Frontal cortex (tissue), 4 donors: ENCODE measurements at places on chromosomes 11 and 22. TPM values are rescaled to one million over a fixed set of nuclear protein-coding genes. Genes with fewer than 3 reads are reported as not detected.

The ROBO3 gene
- total RNA-seq, result 10.2 TPM

The CFAP300 gene
- total RNA-seq, result 2.0 TPM

The OR2AG2 gene
- 0.41 TPM for total RNA-seq

The MS4A6A gene
- 2.4 TPM for total RNA-seq

The ROM1 gene
- total RNA-seq, result 1.2 TPM

The KIF18A gene
- total RNA-seq, result 4.9 TPM

The ALDH3B1 gene
- total RNA-seq, result 0.41 TPM

The EPS8L2 gene
- 0.41 TPM for total RNA-seq

The C1QTNF4 gene
- 14.7 TPM for total RNA-seq

The ZP1 gene
- total RNA-seq, result not detected

The OR11H1 gene
- not detected for total RNA-seq

The OR5B12 gene
- not detected for total RNA-seq

The FREY1 gene
- 1.2 TPM for total RNA-seq

DNA sequence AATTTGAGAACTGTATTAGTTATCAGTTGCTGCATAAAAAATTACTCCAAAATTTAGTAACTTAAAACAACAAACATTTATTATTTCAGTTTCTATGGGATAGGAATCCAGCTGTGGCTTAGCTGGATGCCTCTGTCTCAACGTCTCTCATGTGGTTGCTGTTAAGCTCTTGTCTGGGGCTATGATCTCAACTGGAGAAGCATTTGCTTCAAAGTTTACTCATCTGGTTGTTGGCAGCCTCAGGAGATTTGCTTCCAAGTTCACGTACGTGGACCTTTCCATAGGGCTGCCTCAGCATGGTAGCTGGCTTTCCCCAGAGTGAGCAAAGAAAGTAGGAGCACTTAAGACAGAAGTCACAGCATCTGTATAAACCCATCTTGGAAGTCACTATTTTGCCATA lies 144.9 kb upstream of the SESN3 start:
- no peak for DNase-seq

GRCh38 chr22:21837248-21837979 lies 30.0 kb downstream of the MAPK1 start:
- peak; percentile 34 for DNase-seq

GRCh38 chr11:15793043-15793996 lies 563.0 kb downstream of the SOX6 start:
- DNase-seq, result no peak

GRCh38 chr11:64713781-64714363 lies 9.1 kb downstream of the NRXN2 start:
- no peak for DNase-seq

GRCh38 chr11:47272706-47273105 lies 2.8 kb downstream of the MADD start:
- no peak for DNase-seq

GRCh38 chr11:109197656-109198055 lies 224.3 kb upstream of the C11orf87 start:
- no peak for DNase-seq

DNA sequence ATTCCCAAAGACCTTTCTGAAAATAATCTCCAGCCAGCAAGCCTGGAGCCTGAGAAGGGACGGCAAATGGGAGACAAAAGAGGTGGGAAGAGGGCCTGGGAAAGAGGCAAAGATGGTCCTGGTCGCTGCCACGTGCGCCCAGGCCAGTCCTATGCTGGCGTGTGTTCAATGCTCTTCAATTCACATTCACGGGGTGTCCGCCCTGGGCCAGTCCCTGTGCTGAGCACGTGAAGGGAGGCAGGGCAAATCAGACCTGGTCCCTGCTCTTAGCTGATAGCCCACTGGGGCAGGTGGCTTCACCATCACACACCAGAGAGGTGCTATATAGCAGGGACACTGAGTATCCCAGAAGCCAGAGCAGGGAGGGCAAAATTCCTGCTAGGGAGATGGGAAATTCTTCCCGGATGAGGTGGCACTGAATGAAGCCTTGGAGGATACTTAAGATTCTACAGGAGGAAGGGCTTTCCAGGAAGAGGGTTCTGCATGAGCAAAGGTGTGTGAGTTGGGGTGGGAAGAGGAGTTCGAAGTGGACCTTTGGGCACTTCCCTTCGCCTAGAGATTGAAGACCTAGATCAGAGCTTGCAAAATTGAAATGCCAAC lies 148.2 kb downstream of the CHST1 start:
- no peak for DNase-seq

GRCh38 chr11:13335319-13335718 lies 57.7 kb downstream of the BMAL1 start:
- no peak for DNase-seq

GRCh38 chr11:75841739-75842138 lies 26.7 kb downstream of the UVRAG start:
- no peak for DNase-seq

GRCh38 chr11:34792814-34793258 lies 123.3 kb downstream of the APIP start:
- no peak for DNase-seq

DNA sequence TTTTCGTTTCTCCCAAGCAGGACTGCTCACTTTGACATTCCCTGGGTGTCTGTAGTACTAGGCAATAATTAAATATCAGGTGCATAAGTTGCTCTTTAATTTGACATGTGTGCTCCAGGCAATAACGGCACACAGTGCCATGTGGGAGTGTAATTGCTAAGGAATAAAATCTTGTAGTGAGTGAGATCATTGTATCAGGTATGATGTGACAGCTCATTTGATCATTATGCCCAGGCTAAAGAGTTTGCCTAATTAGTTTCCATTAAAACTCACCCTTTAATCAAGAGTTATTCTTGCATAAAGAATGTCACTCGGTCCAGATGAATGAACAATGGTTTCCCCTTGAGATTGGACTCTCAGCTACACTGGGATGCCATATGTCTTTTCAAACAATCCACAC lies 220.0 kb downstream of the INSC start:
- no peak for DNase-seq

GRCh38 chr11:85771568-85771967 lies 39.4 kb downstream of the SYTL2 start:
- DNase-seq, result no peak

DNA sequence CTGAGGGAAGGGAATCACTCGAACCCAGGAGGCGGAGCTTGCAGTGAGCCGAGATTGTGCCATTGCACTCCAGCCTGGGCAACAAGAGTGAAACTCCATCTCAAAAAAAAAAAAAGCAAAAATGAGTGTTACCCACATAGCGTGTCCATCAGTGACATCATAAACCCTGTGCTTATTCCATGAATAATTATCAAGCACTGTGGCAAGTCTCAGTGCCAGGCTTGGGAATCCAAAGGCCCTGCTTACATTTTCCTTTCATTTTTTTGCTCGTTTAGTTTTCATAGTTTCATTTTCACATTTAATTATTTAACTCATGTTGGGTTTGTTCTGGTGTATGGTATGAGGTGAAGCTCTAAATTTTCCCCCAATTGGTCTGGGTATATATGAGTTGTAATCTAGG lies 46.5 kb downstream of the NEU3 start:
- no peak for DNase-seq

- no peak for DNase-seq
Observed at GRCh38 chr22:33321466-33321865, 263.3 kb upstream of the SYN3 start.

DNA sequence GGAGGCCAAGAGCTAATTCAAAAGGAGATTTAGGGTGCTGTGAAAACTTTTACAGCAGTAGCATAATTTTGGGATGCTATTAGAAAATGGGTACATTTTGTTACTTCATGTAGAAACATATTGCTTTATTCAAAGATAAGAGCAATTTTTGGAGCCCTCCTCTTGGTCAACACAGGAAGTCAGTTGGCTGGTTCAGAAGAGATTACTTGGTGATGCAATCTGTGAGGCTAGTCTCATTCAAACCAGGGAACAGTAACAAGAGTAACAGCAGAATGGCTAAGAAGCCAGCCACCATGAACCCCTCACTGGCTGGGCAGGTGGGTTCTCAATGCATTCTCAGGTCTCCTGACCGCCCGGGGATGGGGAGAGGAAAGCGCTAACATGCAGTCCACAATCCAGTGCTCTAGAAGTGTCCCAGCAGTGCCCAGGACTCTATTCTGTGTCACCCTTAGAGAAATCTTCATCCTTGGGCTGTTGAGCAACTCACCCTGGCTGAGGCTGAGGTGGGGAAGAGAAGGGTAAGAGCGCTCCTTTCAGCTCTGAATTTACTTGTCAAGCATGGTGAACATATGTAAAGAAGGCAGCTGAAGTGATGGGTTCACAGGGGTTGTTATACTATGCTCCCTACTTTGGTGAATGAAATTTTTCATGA lies 262.2 kb upstream of the UBASH3B start:
- DNase-seq, result no peak

GRCh38 chr11:132300283-132300682 lies 929.9 kb downstream of the NTM start:
- DNase-seq, result no peak

DNA sequence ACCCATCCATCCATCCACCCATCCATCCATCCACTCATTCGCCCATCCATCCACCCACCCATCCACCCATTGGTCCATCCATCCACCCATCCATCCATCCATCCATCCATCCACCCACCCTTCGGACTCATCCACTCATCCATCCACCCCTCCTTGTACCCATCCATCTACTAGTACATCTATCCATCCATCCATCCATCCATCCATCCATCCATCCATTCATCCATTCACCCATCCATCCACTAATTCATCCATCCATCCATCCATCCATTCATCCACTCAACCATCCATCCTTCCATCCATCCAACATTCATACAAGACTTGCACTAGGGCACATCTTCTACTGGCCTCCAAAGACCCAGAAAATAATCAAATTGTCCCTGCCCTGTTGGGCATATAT lies 20.0 kb downstream of the MYEOV start:
- no peak for DNase-seq

DNA sequence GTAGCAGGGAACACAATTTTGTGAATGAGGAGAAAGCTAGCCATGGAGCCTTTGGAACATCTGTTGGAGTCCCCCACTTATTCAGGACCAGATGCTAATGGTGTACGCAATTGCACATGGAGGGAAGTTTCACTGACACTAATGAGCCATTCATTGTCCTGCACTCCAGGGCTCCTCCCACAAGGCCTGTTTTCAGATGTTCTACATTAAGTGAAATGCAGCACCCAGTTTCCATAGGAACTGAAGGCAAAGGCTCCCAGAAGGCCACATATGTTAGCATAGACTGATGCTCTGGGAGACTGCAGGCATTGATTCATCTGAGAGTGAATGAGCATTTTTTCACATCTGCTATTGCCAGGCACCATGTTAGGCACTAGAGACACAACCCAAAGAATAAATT lies 399.5 kb downstream of the ETS1 start:
- no peak for DNase-seq

DNA sequence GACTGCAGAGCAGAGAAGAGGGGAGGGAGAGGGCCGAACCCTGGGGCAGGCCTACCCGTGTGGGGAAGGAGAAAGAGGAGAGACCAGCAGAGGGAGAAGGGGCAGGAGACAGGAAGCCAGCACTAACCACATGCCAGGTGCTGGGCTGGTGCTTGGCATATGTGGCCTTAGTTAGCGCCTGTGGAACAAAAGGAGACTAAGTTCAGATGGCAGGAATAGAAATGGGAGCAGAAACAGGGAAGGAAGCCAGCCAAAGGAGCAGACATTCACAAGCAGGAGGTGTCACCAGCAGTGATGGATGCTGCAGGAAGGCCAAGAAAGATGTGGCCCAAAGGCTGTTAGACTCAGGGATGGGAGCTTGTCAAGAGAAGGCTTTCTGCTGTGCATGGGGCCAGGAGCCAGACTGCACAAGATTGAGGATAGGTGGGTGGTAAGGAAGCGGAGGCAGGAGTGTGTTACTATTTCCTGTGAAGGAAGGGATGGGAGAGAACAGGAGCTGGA lies 26.7 kb downstream of the TREH start:
- peak; percentile 48 for DNase-seq

DNA sequence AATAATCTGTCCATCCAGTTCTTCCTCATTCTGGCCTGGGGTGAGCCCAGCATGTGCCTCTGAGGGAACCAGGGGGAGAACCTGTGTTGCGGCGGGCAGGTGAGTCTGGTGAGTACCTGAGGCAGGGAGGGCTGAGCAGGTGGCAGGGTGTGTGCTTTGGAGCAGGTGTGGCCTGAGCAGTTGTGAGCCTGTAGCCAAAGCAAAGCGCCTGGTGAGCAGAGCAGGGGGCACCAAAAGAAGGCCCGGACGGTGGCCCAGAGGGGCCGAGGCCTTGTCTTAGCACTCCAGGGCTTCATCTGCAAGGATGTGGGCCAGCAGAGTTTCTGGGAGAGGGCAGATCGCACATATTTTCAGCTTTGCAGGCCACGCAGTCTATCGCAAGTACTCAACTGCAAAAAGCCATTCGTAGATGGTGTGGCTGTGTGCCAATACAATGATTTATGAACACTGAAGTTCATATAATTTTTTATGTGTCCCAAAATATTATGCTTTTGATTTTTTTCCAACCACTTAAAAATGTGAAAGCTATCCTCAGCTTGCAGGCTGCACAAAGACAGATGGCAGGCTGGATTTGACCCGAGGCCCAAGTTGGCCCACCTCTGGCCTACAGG lies 8.7 kb downstream of the GLB1L2 start:
- DNase-seq, result no peak

- DNase-seq, result no peak
Observed at GRCh38 chr11:96092511-96092910, 168.6 kb upstream of the MTMR2 start.

GRCh38 chr22:27409299-27409698 lies 392.3 kb downstream of the MN1 start:
- no peak for DNase-seq

DNA sequence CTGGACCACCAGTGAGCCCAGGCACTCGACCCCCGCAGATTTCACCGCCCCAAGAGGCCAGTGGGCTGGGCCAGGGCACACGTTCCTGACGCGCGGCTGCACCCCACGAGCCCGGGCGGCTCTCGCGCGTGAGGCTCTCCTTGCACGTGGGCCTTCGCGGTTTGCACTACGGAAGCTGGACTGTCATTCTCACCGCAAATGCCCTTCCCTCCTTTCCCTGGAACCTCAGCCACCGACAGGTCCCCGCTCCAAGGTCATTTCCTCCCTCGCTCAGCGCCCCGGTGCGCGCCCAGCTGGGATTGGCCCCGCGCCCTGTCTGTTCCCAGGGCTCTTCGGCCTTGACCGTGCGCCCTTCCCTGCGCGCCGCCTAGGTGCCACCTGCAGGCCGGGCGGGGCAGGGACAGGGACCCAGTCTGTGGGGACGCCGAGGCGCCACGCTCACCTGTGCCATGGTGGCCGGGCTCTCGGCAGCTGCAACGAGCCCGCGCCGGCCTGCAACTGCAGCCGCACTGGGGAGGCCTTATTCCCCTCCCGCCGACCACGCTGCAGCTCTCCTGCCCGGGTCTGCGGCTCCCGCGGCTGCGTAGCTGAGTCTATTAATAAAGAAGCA lies 2.1 kb upstream of the CPT1A start:
- peak; percentile 49 for DNase-seq

GRCh38 chr11:64643920-64644646 lies 53.1 kb downstream of the SLC22A12 start:
- no peak for DNase-seq

- no peak for DNase-seq
Observed at GRCh38 chr11:119677840-119678239, 51.2 kb downstream of the NECTIN1 start.

- DNase-seq, result no peak
Observed at GRCh38 chr22:18067548-18068341, 10.0 kb upstream of the PEX26 start.

- no peak for DNase-seq
Observed at GRCh38 chr11:96043291-96043690, 119.4 kb upstream of the MTMR2 start.

- no peak for DNase-seq
Observed at GRCh38 chr11:35033011-35033410, 106.0 kb upstream of the CD44 start.

- no peak for DNase-seq
Observed at GRCh38 chr22:45548991-45549761, 46.5 kb downstream of the FBLN1 start.
